GM12865 (cell line): ENCODE measurements at places on chromosomes 3 and 15.

GRCh38 chr15:32979710-32980109, 214.8 kb downstream of the FMN1 start:
- DNase-seq, result no peak

DNA sequence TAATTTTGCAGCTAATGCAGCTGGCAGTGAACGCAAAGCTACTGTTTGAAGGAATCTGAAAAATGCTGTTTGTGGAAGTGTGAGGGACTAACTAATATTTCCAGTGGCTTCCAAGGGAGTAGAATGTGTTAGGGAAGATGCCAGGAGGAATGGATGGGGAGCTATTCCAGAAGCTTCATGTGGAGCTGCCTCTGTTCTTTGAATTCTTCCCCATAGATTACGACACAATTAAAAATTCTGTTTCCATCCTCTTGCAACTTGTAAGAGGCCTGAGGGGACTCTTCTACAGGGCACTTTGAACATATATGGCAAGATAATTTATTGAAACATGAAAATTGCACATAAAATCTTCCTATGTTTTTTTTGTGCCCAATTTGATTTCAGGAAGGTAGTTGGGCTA, 74.3 kb upstream of the CTXND1 start:
- no peak for DNase-seq

DNA sequence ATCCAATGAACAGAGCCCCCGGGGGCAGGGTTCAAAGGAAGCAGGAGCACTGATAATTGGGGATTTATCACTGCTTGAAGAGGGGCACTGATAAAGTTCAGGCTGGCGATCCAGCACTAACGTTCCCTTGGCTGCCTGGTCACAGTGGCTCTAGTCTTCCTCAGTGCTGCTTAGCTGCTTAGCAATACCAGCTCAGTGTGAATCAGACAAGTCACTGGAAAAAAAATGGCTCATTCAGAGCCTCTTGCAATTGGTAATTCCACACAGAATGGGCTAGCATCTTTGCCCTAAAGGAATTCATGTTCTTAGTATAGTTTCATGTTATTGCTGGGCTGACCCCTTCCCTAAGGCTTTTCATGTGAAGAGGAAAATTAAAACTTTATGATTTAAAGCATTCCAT, 95.7 kb upstream of the SLC2A2 start:
- no peak for DNase-seq

DNA sequence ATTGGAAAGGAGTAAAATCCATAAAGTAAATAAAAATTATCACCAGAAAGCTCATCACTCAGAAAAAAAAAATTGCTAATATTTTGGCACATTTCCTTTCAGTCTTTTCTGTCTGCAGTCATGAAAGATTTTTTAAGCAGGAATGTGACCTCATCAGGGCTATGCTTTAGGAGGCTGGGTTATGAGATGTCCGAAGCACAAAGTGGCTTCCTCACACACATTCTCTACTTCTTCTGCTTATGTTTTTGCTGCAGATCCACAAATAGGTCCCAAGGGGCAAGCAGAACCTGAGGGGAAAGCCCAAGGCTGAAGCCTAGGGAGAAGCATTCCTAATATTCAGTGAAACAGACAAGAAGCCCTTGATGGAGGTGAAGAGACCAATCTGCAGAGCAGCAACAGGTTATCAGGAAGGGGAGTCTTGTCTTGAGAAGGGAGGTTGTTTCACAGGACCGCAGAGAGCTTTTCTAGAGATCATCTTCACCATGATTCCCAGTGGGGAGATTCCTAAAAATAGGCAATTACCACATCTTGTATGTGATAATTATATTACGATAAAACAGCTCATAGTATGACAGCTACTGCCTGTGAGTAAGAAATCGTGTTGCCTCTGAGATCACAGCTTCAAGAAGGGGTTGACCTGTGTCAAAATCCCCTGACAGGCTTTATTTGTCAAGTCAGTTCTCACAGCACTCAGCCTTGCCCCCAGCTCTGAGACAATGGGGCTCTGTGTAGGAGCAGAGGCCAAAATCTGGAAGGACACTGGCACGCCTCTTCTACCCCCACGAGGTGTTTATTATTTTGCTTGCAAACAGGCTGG, 60.5 kb downstream of the IGF2BP2 start:
- peak; percentile 43 for DNase-seq

- DNase-seq, result no peak
Observed at GRCh38 chr15:48266024-48266689, 60.1 kb downstream of the SLC12A1 start.

GRCh38 chr3:71512000-71512399, 71.5 kb downstream of the FOXP1 start:
- DNase-seq, result peak; percentile 20

- DNase-seq, result no peak
Observed at GRCh38 chr3:43335799-43336198, 49.5 kb downstream of the SNRK start.

DNA sequence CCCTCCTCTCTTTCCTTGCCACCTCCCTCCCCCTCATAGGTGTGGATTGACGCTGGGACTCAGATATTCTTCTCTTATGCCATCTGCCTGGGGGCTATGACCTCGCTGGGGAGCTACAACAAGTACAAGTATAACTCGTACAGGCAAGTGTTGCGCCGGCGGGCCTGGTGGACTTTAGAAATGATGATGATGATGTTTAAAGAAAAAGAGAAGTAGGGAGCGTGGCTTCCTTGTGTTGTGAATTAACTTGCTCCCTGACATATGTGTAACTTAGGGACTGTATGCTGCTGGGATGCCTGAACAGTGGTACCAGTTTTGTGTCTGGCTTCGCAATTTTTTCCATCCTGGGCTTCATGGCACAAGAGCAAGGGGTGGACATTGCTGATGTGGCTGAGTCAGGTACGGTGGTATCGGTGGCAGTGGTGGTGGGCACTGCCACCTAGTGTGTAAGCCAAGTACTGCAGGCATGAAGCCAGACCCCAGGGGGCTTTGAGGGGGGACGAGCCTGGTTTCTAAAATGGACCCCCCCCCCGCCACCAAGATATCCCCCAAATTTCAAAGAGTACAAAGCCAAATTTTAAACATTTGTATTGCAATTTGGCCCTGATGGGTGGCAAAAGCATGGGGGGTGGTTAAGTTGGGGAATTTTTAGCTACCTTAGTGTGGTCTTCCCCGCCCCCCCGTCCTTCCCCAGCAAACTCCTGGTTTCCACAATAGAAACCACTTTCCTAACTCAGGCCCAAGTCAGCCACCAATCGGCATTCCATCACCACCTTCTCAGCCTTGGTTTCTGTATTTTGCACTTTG, 65.6 kb downstream of the SLC6A6 start:
- peak; percentile 36 for DNase-seq

DNA sequence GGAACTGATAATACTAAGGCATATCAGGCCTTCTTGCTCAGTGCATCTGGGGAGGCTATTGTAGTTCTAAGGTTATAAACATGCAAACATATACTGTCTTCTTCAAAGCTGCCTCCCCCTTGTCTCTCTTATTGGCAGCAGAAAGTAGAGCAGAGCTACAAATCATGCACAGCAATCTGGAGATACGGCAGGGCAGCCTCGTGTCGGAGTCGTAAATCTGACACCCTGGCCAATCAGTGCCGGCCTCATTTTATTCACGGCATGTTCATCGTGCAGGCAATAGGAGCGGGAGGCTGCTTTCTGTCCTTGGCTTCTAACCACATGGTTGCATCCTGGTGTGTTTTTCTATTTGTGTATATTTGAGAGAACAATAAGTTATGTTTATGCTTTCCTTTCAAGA, 300.2 kb upstream of the CNTN6 start:
- DNase-seq, result no peak

DNA sequence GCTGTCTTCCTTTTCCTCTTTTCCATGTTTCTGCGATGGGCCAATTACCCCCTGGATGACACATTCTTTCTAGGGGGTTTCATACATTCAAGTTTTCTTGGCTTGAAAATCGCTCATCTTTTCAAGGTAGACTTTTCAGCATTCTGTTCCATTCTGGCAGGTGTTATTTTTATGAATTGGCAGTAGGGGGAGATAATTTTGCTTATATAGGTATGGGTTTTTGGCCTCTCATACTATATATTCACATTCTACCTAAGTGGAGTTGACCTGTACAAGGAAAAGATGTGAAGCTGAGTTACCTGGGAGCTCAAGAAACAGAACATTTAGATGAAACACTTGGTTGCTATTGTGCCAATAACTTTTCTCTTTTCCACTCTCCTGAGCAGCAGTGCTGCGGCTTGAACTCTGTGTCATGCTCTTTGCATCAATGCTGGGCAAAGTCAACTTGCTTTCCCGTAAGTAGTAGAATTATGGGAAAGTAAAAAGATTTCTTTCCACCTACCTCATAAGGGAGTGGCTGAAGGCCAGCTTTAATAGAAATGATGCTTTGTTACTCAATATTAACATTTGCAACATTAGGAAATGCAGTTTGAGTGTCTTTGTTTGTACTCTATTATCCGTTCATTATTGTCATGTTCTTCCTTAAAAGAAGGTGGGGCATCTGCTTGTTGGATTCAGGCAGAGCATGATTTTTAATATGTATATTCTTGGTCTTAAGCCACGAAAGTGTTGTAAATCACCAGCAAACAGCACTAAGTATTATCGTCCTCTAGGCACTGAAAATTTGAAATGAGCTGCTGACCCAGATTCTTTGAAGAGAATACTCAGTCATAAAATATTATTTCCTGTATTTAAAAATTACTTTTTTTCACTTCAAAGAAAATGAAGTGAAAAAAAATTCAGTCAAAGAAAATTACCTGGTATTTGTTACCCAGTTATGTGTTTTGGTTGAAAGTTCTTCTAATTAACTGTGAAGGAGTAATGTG, 27.7 kb upstream of the MFSD1 start:
- DNase-seq, result no peak

- DNase-seq, result peak; percentile 55
Observed at GRCh38 chr15:63763476-63764123, 70.1 kb downstream of the HERC1 start.

- no peak for DNase-seq
Observed at GRCh38 chr3:19427422-19428149, 279.3 kb downstream of the KCNH8 start.

DNA sequence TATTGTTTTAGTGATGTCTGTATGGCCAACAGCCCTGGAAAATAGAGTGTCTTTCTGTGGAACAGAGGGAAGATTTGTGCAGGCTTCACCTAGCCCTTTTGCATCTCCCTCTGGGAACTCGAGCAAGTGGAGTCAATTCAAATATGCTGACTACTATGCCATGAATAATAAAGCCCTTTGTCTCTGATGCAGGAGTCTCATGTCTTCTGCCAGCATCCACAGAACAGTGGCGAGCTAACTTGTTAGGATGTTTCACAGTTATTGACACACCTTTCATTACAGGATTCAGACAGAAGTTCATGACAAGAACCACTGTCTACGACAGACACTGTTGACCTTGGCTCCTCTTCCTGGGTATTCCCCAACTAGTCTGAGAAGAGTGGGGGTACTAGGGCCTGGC, 15.6 kb upstream of the CCDC54 start:
- no peak for DNase-seq

GRCh38 chr3:61315871-61316270, 64.6 kb upstream of the FHIT start:
- DNase-seq, result peak; percentile 2

GRCh38 chr3:42349765-42350594, 60.4 kb downstream of the LYZL4 start:
- DNase-seq, result no peak

GRCh38 chr15:74128785-74129585, 1.4 kb upstream of the ISLR2 start:
- no peak for DNase-seq

DNA sequence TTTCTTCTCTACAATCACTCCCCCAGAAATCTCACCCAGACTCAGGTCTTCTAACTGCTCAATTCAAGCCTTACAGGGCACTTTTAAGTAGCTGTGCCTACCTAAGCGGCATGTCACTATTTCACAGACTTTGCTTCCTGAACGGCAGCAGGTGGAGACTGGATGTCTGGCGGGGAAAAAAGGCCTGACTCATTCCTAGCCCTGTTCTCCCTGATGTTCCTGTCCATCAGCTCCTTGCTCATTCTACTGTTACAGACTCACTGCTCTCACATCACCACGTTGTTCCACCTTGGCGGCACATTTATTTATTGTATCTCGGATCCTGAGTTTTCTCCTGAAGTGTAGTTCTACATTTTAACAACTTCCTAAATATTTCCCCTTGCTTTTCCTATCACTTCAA, 52.6 kb upstream of the ATP11B start:
- peak; percentile 14 for DNase-seq

- DNase-seq, result no peak
Observed at GRCh38 chr3:178382449-178383061, 153.7 kb upstream of the KCNMB2 start.

DNA sequence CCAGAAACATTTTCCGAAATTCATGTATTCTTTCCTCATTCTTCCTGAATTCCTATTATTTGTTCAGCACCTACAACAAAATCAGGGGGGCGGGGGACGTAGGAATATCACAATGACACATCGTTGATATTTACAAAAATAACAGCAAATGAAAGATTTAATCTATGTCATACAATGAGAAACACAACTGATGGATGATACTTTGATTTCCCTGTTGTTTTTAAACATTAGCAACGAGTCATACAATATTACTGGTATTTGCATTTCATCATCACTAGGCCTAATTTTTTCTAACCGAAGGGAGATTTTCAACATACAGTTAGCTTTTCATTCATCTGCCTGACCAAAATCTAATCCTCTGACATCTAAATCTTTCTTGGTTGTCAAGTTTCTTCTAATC, 45.3 kb upstream of the INO80 start:
- DNase-seq, result no peak

- DNase-seq, result peak; percentile 40
Observed at GRCh38 chr15:84789762-84790161, 27.4 kb upstream of the ALPK3 start.

- DNase-seq, result peak; percentile 91
Observed at GRCh38 chr3:48685603-48686511, at the start of gene NCKIPSD. Gene NCKIPSD (minus strand): TSS chr3:48685915. CDS start chr3:48685807, 108 bp downstream.

GRCh38 chr3:4438296-4438695, 28.8 kb downstream of the SUMF1 start:
- DNase-seq, result no peak

DNA sequence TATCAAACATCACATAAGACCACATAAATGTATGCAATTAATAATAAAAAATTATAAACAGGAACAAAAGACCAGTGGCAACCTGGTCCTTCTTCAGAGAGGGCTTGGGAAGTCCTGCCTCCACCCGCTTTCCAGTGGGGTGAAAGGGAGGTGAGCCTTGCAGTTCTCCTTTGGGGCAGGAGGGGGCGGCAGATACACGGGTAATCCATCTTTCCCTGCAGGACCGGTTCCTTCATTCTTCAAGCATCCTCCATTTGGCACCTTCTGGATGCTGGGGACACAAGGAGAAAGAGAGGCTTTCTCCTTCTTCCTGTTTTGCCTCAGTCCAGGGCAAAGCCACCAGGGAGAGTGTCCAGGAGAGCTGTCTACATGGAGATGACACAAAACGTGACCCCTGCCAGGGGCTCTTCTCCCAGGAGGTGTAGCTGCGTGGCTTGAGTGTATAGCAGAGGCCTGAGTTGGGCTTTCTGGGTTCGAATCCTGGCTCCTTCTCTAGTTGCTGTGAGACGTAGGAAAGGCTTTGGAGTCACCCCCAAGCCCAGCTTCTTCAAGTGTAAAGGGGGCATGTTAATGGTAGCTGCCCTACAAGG, 23.2 kb downstream of the RPLP1 start:
- DNase-seq, result peak; percentile 65

DNA sequence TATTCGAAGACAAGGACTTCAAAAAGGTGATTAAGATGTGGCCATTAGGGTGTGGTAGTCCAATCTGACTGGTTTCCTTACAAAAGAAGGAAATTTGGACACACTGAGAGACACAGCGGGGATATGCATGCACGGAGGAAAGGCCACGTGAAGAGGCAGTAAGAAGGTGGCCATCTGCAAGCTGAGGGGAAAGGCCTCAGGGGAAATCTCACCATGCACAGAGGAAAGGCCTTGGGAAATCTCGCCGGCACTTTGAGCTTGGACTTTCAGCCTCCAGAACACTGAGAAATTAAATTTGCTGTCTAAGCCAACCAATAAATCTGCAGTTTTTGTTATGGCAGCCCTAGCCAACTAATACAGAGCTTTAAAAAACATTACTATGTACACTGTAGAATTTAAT, 78.8 kb downstream of the DLG1 start:
- DNase-seq, result no peak
